ENCODE measurements at places on chromosomes 3 and 15.

DNA sequence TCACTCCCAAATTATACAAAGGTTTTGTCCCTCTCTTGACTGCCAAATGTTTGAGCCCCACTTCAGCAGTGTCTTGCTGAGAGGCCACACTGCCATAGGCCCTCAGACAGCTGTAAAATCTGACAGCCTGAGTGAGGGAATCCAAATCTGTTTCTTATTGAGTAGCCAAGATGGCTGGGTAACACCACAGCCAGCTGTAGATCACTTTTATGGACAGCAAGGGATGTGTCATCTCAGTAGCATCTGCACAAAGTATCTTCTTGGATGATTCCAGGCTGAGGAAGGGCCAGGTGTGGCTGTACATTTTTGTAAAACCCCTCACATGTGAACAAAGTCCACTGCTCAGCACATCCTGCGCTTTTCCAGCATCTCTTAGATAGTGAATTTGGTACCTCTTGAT lies 237.0 kb upstream of the LRTM1 start:
- no peak for DNase-seq

DNA sequence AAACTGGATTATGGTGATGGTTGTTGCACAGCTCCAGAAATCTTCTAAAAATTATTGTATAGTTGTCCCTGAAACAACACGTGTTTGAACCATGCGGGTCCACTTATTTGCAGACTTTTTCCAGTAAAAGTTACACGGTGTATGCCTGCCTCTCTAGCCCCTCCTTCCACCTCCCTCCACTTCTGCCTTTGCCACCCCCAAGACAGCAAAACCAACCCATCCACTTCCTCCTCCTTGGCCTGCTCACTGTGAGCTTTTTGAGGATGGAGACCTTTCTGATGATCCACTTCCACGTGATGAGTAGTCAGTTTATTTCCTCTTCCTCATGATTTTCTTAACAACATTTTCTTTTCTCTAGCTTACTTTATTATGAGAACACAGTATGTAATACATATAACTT lies 5.4 kb downstream of the CYFIP1 start:
- peak; percentile 64 for DNase-seq

DNA sequence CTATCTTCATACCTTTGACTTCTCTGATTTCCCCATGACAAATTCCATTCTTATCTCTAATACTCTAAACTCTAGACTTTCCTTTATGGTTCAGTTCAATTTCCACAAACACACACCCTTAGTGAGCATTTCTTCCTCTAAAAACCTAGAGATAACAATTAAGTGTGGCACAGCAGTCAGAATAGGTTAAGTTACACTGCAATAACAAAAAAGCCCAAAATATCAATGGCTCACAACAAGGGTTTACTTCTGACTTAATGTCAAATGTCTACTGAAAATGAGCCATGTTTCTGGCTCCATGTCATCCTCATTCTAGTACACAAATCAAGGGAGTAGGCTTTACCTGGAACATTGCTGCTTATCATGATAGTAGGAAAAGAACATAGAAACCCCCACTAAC lies 123.8 kb downstream of the TAFA4 start:
- no peak for DNase-seq

GRCh38 chr3:177419904-177420601 lies 222.8 kb upstream of the TBL1XR1 start:
- DNase-seq = no peak

DNA sequence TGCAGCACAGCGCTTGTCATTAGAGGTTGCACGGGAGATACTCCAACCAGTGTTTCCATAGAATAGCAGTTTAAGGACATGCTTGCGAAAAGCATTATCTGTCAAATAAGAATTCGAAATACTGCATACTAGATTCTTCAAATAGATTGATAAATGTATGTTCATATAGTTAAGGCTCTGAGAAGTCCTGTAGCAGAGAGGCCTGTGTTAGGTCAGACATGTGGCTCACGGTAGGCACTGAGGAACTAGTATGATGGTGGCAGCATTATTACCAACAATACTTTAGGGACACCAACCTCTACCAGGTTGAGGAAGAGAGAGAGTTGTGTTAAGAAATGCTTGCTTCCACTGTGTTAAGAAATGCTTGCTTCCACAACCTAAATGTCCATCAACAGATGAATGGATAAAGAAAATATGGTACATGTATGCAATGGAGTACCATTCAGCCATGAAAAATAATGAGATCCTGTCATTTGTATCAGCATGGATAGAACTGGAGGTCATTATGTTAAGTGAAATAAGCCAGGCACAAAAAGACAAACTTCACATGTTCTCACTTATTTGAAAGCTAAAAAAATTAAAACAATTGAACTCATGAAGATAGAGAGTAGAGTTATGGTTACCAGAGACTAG lies 14.9 kb downstream of the MTMR14 start:
- no peak for DNase-seq
